ENCODE measurements at places on chromosomes 4 and X.

- no peak for DNase-seq
Measured at GRCh38 chr4:88661739-88662138, 35.9 kb downstream of the NAP1L5 start.

DNA sequence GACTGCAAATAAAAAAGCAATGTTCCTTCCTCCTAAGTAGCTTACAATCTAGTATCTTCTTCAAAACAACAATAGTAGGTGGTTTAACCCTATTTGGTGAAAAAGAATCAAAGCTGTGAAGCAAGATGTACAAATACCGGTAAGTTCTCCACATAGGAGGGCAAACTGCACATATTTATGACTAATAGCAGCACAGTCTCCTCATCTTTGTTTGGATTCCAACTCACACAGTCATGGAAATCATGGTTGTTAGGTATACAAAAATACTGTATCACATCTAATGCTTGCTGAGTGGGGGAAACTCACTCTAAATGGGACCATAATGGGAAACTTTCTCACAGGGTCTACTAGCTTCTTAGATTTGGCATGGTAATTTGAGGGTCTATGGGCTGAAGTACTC is 597.2 kb downstream of the INPP4B start:
- no peak for DNase-seq

- no peak for DNase-seq
Measured at GRCh38 chrX:11530621-11531020, 135.1 kb downstream of the ARHGAP6 start.

DNA sequence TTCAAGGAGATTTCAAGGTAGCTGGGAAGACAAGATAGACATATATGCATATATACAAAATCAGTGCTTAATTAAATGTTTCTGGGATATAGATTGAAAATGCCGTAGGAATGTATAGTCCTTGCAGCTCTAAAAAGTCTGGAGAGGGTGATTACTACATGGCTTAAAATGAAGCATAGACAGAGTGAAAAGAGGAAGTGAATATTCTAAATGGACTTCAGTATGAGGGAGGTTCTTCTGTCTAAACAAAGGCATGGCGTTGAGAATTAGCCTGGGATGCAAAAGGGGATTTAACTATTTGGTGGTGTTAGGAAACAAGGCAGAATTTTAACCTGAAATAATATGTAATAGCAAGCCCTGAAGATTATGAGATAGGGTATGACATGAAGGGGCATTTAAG is 141.5 kb upstream of the FRMPD4 start:
- no peak for DNase-seq

- DNase-seq = no peak
Measured at GRCh38 chr4:98203332-98204235, 57.6 kb upstream of the RAP1GDS1 start.

- no peak for DNase-seq
Measured at GRCh38 chr4:153337686-153338085, 6.8 kb upstream of the MND1 start.

DNA sequence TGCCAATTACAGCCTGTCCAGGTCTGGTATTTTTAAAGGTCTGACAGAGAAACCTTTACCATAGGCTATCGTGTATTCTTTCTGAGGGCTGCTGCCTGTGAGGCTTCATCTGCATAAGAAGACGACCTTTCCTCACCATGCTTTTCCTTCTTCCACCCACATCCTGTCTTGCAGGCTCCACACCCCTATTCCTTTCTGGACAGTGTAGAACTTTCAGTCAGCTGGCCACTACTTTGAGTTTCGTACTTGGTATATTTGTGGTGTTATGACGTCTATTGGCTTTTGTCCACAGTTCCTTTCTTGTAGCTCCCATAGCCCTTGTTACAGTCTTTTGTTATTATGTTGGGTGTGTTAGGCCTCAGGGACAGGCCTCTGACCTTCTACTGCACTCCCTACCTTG is 311.4 kb downstream of the RAPGEF2 start:
- no peak for DNase-seq

GRCh38 chr4:89298788-89299152 is 8.8 kb downstream of the GPRIN3 start:
- DNase-seq = no peak

- no peak for DNase-seq
Measured at GRCh38 chrX:6257025-6257424, 28.4 kb upstream of the NLGN4X start.

DNA sequence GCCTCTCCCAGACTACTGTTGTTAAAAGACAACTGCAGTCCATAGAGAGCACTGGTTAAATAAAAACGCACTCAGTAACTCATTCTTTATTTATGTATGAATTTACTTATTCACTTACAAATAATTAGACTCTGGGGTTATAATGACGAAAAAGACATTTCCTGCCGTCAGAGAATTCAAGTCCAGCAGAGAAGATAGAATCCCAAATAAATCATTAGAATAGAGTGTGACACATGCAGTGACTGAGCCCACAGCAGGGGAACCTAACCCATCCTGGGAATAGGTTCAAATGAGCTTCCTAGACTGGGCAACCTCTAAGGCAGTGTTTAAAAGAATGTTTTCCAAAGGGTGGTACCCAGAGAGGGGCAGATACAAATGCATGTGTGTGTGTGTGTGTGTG is 53.9 kb downstream of the FGFBP1 start:
- DNase-seq = no peak

- DNase-seq = no peak
Measured at GRCh38 chrX:19579485-19579884, 64.2 kb upstream of the MAP3K15 start.

- DNase-seq = no peak
Measured at GRCh38 chrX:18129690-18130089, 91.0 kb downstream of the BEND2 start.

- no peak for DNase-seq
Measured at GRCh38 chrX:38225093-38225492, 4.4 kb upstream of the SRPX start.

DNA sequence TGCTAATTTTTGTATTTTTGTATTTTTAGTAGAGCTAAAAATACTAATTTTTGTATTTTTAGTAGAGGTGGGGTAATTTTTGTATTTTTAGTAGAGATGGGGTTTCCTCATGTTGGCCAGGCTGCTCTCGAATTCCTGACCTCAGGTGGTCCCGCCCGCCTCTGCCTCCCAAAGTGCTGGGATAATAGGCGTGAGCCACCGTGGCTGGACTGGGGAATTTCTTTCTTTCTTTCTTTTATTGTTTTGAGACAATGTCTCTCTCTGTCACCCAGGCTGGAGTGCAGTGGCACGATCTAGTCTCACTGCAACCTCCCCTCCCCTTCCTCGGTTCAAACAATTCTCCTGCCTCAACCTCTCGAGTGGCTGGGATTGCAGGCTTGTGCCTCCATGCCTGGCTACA is 83.0 kb downstream of the FAM193A start:
- no peak for DNase-seq

- no peak for DNase-seq
Measured at GRCh38 chr4:83701041-83701440, 165.1 kb downstream of the GPAT3 start.

- no peak for DNase-seq
Measured at GRCh38 chr4:13108096-13108495, 376.0 kb downstream of the RAB28 start.

DNA sequence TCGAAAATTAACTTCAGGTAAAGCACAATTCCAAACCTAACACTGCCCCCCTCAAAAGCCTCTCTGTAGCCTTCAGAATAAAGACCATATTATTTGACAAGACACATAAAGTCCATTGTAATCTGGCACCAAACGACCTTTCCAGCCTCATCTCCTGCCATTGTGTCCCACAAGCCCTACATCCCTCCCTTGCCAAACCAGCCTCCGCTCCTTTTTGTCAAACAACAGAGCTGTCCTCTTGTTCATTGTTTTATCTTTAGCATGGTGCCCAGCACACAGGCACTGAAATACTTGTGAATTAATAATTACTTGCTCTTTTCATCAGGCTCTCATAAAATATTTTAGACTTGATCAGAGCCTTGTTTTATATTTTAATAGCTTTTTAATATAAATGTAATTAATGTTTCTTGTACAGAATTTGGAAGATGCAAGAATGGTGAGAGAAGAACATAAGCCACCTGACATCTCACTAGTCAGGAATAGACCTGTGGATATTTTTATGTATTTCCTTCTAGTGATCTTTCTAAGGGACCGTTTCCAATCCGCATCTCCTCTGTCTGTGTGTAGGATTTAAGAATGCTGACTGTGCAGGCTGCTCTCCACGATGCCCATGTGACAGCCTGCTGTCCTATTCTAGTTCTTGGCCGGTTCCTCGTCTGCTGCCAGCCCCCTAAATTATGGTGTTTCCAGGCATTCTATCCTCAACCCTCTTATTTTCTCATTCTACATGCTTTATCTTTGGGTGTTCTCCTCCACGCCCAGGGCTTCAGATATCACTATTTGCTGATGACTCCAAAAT is 3.0 kb upstream of the IRF2 start:
- DNase-seq = no peak

DNA sequence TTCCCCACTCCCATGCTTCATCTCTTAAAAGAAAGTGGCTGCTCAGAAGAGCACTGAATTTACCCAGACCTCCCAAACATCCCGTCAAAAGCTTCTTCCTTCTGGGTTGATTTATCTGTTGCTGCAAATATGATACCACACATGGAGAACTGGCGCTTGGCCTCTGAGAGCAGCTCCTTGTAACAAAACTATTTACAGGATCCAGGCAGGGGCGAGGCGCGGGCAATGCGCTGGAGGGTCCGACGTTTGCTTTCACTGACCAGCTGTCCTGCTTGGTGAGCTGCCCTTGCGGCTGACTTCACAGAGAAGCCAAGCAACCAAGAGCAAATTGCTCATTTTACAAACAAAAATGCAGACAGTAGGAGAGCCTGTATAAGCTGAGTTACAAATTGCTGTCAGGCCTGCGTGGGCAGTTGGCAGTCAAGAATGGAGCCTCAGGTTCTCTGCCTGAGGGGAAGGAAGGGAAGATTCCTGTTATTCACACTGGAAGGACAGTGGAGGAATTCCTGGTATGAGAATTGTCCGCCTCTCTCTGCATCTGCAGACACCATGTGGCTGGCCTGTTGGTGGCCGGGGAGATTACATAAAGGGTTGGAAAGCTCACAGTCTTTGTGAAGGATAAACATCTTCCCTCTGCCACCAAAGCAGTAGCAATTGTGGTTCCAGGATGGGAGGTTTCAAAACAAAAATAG is 192.2 kb upstream of the LEF1 start:
- no peak for DNase-seq

All from activated naive CD8-positive, alpha-beta T cell treated with anti-CD3 and anti-CD28 coated beads, Interleukin-2, amount 10 ng/mL, durations not matched to agents 7 days and 5 days (primary cell).